ENCODE measurements at places on chromosomes 5 and 9. TPM values are rescaled to one million over a fixed set of nuclear protein-coding genes. Genes with fewer than 3 reads are reported as not detected.

- DNase-seq: peak; percentile 52
Observed at GRCh38 chr9:15837079-15837679, 284.3 kb downstream of the CCDC171 start.

GRCh38 chr5:178419196-178419595, 171.0 kb downstream of the COL23A1 start:
- DNase-seq: no peak

DNA sequence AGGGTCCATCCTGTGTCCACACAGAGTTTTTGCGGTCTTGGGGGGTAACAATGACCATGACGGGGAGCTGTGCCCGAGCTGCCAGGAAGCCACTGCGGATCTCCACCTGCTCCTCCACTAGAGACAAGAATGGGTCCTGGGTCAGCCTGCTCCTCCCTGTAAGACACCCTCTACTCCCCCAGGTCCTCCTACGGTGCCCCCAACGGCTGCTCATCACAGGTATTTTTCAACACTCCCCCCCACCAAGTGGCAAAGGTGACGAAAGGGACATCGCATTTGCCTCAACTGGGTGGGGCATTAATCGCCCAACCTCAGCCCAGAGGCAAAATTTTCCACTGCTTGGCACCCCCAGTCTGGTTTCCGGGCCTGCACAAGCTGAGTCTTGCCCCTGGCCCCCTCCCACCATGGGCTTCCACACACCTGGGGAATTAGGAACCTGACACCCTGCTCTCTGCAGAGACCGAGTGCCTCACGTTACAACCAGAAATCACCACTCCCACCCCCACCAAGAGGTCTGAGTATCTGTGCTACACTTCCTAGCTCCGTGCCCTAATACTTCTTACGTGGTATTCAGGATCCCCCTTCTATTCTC, 9.6 kb downstream of the NOL6 start:
- no peak for DNase-seq

DNA sequence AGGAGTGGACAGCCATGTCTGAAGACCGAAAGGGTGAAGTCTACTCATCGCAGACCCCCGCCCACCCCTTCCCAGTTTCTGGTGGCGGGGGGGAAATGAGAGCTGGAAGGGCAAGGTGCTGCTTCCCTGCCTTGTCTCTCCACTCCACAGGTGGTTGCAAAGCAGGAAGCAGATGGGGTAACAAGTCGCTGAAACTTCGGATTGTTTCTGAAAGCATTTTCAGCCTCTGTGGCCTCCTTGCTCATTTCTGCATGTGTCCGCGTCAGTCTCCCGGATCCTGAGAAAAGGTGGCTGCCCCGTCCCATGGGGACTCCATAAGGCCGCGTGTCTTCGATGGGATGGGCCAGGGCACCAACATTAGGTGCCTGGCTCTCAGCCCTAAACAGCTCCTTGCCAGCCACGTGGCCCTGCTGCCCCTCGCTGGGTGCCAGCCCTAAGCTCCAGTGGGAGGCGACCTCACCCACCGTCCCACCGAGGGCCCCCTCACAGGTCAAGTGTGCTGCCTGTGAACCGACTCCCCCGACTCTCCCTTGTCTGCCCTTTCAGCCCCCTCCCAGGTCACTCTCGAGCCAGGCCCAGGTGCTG, 971 bp downstream of the PHYKPL start:
- DNase-seq: no peak

DNA sequence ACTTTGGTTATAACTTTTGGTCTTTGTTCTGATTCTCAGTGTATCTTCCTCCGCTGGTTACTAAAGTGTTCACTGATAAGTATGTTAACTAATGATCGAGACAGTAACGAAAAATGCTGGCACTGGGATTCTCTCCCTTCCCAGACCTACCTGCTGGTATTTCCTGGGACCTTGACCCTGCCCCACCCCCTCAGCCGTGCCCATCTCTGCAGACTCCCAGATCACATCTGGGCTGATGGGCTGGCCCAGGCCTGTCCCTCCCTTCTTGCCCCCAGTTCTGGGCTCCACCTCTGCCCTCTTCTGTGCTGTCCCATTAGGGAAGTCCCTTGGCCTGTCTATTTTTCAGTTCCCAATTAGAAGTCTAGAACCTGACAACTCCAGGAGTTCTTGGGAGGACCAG, 46.9 kb downstream of the NEURL1B start:
- DNase-seq: no peak

Gene ZFP37
- 2.3 TPM for total RNA-seq

DNA sequence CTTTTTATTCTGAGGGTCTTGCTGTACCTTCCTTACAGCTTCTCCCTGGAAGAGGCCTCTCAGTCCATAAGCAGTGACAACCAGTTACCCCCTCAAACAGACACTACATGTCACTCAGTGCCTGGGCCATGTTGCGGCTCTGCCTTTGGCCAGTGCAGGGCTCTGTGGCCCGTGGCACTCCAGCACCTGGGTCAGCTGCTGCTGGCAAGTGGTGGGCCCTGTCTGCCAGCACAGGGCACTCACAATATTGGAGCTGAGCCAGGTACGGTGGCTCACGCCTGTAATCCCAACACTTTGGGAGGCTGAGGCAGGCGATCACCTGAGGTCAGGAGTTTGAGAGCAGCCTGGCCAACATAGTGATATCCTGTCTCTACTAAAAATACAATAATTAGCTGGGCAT, 24.2 kb downstream of the DAP start:
- no peak for DNase-seq

Gene WNT8A
- total RNA-seq: not detected

DNA sequence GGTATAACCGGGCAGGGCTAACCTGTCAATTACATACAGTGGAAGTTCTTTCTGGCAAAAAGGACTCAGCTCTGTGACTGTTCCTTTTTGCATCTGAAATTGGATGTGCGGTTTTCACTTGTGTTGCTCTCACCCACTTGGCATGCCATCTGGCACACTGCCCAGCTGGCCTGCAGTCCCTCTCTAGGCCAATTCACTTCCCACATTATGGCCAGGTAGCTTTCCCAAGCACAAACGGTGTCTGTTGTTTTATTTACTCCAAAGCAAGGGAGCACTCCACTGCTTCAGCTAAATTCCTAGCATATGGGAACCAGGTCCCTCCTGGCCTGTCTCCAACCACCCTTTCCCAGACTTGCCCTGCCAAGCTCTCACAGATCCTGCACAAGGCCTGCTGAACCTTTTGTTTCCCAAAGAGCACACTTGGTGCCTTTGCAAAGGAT, 132.5 kb downstream of the SEMA6A start:
- peak; percentile 93 for DNase-seq

GRCh38 chr9:128371630-128372117, 500 bp downstream of the URM1 start:
- no peak for DNase-seq

GRCh38 chr5:28710360-28710759, 1672.0 kb upstream of the CDH9 start:
- no peak for DNase-seq

- DNase-seq: no peak
Observed at GRCh38 chr9:14866200-14866749, 44.0 kb downstream of the FREM1 start.

Gene PRDM9
- total RNA-seq: 0.02 TPM

GRCh38 chr5:57717555-57717954, 234.9 kb upstream of the ACTBL2 start:
- DNase-seq: no peak

DNA sequence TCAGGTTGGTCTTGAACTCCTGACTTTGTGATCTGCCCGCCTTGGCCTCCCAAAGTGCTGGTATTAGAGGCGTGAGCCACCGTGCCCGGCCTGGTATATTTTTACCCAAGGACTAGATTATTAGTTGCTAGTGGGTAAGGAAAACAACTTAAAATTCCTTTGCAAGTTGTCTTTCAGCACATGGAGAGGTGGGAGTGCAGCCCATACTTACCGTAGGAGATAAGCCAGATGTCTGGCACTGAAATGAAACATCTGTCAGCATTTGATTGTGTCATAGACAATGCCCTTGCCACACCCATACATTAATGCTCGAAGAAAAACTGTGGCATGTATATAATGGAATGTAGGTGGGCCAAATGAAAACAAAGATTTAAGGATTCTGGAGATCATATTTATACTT, 36.6 kb upstream of the ANKH start:
- DNase-seq: no peak

Gene PCDHB12
- total RNA-seq: 5.6 TPM

DNA sequence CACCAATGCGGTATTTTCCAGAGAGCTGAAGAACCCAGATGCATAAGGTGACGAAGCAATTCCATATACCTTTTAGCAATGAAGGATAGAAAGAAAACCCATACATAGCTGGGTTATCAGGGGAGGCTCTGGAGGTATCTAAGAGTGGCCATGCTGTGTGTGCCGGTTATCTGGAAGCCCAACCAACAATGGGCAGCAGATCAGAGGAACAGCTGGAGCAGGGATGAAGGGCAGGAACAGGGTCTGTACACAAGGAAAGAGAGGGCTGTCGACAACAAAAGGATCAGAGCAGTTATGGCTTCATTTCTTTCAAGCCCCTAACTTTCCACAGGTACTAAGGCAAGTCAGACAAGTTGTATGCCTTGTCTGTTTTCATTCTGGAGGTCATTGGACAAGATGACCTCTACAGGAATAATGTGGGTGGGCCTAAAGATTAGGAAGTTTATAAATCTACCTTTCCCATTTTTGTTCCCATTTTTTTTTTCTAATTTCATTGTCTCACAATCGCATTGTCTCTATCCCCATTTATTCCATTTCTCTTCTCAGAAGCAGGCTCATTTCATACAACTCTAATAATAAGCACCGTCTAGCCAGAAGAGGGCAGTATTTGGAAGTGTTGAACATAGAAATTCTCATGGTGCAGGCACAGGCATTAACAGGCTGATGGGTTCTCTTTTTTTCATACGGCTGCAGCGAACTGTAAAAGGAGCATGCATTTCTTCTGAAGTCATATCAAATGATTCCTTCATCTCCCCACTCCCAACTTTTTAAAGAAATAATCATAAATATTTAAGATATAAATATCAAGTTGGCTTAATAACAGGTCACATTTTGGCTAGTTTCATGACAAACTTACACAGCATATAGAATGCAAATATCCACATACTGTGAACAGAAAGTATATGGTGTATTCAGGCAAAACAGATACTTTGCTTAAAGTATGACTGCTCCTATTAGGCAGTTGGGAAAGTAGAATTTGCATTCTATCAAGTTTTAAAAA, 63.5 kb downstream of the ZNF474 start:
- DNase-seq: peak; percentile 76

DNA sequence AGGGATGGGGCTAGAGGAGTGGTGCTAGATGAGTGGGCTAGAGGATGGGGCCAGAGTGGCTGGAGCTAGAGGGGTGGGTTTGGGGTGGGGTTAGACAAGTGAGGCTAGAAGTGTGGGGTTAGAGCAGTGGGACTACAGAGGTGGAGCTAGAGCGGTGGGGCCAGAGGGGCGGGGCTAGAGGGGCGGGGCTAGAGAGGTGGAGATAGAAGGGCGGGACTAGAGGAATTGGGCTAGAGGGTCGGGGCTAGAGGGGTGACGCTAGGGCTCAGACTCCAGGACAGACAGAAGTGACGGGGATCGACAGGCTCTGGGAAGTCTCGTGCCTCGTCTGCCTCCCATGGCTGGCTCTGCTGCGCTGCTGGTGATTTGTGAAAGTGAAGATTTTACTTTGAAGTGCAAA, 31.0 kb upstream of the TENT4A start:
- no peak for DNase-seq

- no peak for DNase-seq
Observed at GRCh38 chr9:81022177-81022576, 667.2 kb downstream of the TLE1 start.

Gene PCDHB4
- total RNA-seq: 0.21 TPM

Gene SLC44A1
- total RNA-seq: 31.9 TPM

DNA sequence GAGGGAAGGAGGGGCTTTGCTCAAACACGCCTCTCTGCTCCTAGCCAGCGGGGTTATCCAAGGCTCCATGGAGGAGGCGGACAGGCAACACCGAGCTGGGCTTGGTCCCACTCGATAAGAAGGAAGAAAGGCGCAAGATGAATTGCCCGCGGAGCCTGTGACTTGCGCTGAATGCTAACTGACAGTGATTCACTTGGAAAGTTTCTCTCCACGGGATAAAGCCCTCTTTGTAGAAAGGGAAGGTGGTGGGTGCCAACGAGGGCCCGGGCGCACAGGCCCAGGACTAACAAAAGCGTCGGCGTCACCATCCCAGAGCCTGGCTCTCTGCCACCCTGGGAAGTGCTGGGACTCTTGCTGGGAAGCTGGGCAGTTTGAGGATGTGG, 76.0 kb downstream of the VAV2 start:
- no peak for DNase-seq

- no peak for DNase-seq
Observed at GRCh38 chr9:5569409-5569808, 59.1 kb downstream of the PDCD1LG2 start.

Gene C6
- not detected for total RNA-seq

- no peak for DNase-seq
Observed at GRCh38 chr5:154320224-154321089, 125.3 kb upstream of the SAP30L start.

DNA sequence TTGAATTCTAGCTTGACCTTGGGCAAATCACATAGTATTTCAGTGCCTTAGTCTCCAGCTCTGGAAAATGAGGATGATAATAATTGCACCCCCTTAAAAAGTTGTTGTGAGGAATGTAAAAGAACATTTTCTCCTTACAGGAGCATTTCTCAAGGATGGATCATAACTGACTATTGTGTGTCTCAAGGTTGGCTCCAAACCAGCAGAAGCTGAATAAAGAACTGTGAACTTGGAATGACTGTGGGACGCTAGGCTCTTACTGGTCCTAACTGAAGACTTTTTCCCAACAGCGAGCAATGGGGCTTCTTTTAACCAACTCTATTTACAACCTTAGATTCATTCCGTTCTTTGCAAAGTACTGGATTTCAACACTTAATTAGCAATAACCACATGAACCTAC, 26.2 kb upstream of the GLRX start:
- DNase-seq: no peak

DNA sequence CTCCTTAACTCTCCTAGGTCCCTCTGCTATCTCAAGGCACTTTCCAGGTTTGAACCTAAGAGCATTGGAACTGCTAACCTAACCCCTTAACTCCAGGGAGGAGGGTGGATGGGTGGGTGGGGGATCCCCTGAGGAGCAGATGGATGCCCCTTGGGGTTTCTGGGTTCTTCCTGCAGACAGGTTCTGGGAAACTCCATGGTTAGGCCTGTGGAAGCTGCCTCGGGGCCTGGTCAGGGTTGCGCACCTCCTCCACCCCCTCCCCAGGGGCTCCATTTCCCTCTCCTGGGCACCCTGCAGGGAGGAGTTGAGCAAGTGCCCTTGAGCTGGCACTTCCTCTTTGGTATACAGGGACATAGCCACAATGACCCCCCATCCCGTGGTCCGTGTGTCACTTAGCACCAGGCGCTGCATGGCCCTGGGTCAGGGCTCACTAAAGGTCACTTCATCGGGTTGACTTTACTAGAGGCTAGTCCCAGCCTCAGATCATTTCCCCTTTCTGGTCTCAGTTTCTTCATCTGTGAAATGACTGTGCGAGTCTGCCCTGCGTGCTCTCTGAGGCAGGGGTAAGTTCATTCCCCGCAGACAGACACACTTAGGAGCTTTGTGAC, 16.0 kb downstream of the CXXC5 start:
- no peak for DNase-seq

Gene NR5A1
- total RNA-seq: not detected

DNA sequence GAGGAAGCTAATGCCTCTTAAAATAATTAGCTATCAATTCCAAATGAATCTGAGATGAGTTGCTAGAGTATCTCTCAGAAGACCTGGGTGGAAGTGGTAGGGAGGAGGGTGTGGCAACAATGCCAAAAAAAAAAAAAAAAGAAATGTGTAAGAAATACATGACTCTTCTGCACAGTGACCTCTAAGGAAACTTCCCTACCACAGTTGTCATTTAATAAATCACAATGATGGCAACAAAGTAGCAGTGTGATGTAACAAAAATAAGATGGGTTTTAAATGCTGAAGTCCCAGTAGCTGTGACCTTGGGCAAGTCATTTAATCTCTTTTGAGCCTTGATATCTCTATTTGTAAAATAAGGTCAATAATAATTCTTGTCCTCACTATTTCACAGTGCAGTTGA, 7.2 kb downstream of the FOXD1 start:
- DNase-seq: no peak
